ENCODE measurements at places on chromosomes 16 and 17.

- no peak for DNase-seq
These were observed 10.2 kb downstream of the LASP1 start for GRCh38 chr17:38879878-38880665.

DNA sequence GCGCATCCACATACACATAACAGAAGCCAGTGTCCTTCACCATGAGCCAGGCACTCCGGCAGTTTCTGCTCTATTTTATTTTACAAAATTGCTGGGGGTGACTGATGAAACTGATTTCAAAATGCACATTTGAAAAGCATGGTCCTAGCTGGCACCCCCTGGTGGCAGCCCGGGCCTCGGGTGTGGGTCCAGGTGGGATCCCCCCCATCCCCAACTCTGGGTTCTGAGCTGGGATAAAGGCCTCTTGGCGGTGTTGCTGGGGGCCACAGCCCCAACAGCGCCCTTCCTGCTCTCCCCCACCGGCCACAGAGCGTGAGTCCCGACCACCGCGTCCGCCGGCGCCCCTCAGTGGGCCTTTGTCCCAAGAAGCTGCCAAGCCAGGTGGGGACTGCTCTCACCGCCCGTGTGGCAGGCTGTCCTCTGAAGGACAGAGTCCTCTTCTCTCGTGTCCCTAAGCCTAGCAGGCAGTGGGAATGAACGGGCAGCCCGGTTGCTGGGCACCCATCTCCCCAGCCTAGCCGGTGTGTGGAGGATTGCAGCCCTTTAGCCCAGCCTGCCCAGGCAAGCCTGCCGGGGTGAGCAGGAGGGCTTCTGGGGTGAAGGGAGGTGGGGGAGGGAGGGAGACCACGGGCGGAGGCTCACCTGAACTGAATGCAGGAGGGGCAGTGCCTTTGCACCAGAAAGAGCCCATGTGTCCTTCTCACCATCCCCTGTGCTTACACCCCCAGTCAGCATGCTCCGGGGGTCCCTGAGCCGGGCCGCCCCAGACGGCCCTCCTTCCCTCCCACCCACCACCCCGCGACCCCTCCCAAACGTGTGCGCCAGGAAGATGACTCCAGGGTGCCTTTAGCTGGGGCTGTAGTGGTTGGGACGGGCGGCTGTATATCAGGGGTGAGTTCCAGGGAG lies 898 bp downstream of the SNAI3 start:
- DNase-seq: no peak

DNA sequence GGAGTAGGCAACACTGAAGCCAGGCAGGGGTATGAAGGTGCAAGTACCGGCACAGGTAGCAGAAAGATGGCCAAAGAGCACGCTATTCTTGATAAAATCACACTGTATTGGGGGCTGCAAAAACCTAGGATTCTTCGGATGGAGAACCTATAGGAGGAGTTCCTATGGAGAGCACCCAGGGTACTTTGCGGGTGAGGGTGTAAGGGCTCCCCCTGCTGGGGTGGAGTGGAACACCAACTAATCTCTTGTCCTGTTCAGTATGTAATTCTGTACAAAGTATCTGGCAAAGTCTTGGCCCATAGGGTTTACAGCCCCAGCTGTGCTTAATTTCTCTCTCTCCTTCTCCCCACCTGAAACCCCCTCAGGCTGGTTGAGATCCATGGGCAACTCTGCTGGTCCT lies 393.1 kb upstream of the ASIC2 start:
- DNase-seq: no peak

- DNase-seq: no peak
These were observed 176.7 kb downstream of the C16orf95 start for GRCh38 chr16:87140211-87141200.

- no peak for DNase-seq
These were observed 2.7 kb downstream of the HS3ST3B1 start for GRCh38 chr17:14303343-14304221.

DNA sequence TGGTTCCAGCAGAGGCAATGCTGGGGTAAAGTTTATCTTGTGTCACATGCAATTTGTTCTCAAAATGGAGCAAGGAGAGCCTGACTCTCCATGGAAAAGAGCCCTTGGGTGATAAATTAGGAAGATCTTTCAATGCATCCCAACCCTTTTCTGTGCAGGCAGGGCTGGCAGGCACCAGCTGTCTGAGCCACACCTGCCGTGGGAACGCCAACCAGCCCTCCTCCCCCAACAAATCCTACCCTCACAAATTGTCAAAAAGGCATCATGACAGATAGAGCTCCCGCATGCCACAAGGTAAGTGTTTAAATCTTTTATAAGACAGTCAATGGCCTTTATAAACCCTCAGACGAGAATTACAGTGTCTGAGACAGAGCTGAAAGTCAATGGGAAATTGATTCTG lies 418.5 kb upstream of the CDH5 start:
- no peak for DNase-seq

- DNase-seq: no peak
These were observed 19.3 kb upstream of the SLC35G3 start for GRCh38 chr17:35213412-35213940.

DNA sequence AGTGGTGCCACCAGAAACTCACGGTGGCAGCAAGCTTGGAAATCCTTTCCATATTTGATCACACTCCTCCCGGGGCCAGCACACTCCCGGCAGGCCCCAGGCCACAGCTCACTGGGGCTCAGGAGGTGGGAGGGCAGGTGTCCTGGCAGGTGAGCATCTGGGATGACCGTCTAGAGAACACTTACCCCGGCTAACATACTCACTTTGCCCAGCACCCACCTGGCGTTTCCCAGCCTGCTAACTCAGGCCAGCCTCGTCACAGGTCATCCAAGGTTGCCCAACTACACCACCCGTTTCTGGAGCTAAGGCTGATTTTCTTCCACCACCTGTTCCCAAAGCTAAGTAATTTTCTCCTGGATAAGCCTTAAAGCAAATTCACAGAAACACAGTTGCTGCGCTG lies 24.9 kb downstream of the FBXO31 start:
- no peak for DNase-seq

- no peak for DNase-seq
These were observed 81.9 kb downstream of the TUBD1 start for GRCh38 chr17:59810894-59811153.

- no peak for DNase-seq
These were observed 57.0 kb upstream of the CLEC3A start for GRCh38 chr16:77965346-77965745.

GRCh38 chr17:15457723-15458094 lies 9.7 kb downstream of the CDRT4 start:
- no peak for DNase-seq

- no peak for DNase-seq
These were observed 306.2 kb downstream of the CEP112 start for GRCh38 chr17:65885541-65886312.

DNA sequence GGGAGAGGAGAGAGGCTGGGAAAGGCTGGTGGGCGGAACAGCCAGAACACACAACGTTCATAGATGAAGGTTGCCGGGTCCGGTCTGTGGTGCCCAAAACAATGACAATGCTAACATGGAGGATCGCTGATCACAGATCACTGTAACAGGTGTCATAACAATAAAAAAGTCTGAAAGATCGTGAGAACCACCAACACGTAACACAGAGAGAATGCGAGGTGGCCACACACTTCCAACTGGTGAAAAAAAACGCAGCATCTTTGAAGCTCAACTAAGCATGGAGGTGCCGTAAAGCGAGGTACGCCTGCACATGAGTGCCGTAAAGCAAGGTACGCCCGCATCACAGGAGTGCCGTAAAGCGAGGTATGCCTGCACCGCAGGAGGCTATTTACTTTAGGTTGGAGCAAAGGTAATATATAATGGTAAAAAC lies 42.3 kb downstream of the ABR start:
- no peak for DNase-seq

- DNase-seq: no peak
These were observed 16.9 kb downstream of the OTOP3 start for GRCh38 chr17:74952431-74953133.

- DNase-seq: no peak
These were observed 30.2 kb downstream of the CACNG5 start for GRCh38 chr17:66865151-66865550.

DNA sequence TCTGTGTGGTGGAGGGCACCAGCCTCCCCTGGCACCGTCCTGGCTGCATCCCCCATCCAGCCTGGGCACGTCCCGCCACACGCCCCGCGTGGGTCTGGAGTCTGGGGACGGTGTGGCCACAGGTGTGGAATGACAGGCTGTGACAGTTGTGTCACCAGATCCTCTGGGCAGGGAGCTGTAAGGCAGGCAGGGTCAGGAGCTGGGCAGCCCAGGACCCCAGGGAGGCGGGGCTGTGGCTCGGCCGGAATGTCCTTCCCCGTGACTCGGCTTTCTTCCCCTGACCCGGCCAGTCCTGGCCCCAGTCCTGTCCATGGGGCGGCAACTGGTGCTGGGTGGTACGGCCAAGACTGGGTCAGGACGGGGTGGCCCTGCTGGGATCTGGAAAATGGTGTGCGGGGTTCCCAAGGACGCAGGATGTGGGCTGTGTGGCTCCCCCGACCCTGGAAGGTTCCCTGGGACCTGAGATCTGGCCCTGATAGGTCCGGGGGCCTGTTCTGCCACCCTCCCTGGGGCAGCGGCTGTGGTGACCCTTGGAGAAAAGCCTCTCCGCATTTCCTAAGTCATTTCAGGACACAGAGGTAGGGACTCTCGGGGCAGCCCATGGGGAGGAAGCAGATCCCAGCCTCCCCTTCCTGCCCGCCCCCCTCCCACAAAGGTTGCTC lies 3.3 kb upstream of the SLC16A3 start:
- no peak for DNase-seq

DNA sequence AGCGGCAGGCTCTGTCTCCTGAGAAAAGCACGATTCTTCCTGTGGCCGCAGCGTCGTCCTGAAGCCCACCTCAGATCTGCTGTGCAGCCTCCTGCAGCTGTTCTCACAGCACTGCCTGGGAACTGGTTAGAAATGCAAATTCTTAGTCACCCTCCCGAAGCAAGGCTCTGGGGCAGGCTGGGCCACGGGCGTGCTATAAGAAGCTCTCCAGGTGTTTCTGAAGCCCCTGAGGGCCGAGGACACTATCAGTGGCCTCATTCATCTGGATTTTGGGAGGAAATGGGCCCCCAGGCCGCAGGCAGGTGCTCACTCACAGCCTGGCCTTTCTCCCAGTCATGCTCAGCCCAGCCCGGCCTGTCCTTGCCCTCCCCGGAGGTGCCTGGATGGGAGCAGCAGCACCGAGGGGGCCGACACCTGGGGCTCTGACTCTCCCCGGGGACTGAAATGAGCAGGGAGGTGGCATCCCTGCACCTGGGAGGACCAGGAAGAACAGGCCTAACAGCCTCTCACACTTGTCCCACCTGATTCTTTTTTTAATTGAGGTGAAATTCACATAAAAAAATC lies 10.4 kb upstream of the NLRC3 start:
- DNase-seq: no peak
